ENCODE measurements at places on chromosomes 12 and 14.

- DNase-seq, result no peak
Measured at GRCh38 chr12:98387444-98387843, 127.9 kb upstream of the TMPO start.

- DNase-seq, result no peak
Measured at GRCh38 chr14:89371585-89372511, 45.2 kb downstream of the FOXN3 start.

- DNase-seq, result no peak
Measured at GRCh38 chr14:77616133-77616453, 344 bp downstream of the SPTLC2 start.

- no peak for DNase-seq
Measured at GRCh38 chr12:52195065-52195730, 3.4 kb upstream of the KRT80 start.

GRCh38 chr14:95407354-95407753 lies 87.6 kb upstream of the CLMN start:
- no peak for DNase-seq

GRCh38 chr14:102779084-102779462 lies 1.8 kb downstream of the TRAF3 start:
- DNase-seq, result no peak

DNA sequence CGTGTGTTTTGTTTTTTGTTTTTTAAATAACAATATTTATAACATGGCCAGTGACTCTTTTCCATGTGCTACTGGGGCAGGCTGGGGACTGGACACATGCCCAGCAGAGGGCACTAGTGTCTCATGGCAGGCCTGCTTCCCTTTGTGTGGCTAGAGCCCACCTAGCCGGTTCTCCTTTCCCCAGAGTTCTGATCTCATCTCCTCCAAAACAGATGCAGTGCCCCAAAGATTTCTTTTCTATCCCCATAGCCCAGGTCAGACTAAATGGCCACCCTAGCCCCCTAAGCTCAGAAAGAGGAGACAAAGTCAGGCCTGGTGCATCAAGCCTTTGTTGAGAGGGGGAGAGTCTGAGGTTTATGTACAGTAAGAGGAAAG lies 21.2 kb downstream of the PRPF40B start:
- DNase-seq, result peak; percentile 34

DNA sequence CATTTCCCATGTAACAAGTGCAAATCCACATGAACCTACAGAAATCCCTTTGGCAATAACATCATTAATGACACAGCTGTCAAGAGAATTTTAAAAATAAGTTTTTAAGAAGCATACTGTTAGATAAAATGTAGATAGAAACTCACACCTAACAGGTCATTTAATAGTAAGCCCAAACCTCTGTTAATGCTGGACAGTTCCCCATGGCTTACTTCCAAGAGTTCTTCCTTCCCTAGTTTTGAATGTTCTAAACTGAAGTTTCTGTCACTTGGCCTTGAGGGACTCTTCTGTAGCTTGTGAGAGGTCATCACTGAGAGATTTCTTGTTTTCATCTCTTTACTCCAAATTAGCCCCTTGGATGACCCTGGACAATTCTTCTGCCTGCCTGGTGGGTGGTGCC lies 22.7 kb downstream of the OTX2 start:
- DNase-seq, result no peak

- no peak for DNase-seq
Measured at GRCh38 chr14:103578401-103579075, 15.8 kb downstream of the COA8 start.

DNA sequence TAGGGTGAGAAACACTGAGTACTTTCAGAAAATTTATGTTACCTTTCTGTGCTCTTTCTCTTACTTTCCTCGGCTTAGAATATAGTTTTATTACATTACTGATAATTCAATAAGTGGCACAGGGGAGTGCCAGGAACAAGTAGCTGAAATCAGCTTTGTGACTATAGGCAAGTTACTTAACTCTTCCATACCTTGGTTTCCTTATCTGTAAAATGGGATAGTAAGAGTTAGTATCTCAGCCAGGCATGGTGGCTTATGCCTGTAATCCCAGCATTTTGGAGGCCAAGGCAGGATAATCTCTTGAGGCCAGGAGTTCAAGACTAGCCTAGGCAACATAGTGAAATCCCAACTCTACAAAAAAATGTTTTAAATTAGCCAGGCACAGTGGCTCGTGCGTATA lies 15.4 kb downstream of the BBOF1 start:
- no peak for DNase-seq

DNA sequence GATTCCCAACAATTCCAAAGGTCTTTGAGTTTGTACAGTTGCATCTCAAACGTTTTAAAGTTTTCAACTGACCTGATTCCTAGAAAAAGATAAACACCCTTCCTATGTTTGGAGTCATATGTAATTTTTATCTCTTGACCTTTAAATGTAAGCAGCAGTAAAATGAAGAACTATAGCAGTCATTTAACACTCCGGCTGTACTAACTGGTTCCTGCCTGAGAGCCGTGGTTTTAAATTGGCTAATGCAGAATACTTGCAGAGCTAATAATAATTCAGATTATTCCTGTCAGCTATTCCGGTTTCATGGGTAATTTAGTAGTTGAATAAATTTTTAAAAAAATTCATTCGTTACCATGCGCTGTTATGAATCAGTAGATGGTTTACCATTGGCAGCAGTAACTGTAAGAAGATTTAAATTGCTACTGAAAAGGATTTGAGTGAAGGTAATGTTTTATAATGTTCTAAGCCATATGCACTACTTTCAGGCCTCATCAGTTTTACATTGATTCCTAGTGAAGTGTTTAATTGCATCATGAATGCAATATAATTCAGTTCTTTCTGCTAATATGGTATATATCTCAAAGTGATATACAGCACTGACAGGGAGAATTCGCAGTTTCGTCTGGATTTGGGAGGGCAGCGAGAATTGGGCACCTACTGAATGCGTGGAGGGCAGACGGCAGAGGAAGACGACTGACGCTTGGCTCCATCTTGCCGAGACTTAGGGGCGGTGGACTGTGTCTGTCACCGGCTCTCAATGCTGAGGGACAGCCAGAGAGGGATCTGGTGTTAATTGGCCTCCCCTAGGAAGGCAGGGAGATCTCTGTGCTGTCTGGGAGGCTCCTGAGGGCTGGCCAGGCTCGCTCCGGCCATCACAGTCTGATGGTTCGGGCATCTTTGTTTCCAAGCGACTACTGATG lies 217.7 kb downstream of the PHETA1 start:
- DNase-seq, result no peak

DNA sequence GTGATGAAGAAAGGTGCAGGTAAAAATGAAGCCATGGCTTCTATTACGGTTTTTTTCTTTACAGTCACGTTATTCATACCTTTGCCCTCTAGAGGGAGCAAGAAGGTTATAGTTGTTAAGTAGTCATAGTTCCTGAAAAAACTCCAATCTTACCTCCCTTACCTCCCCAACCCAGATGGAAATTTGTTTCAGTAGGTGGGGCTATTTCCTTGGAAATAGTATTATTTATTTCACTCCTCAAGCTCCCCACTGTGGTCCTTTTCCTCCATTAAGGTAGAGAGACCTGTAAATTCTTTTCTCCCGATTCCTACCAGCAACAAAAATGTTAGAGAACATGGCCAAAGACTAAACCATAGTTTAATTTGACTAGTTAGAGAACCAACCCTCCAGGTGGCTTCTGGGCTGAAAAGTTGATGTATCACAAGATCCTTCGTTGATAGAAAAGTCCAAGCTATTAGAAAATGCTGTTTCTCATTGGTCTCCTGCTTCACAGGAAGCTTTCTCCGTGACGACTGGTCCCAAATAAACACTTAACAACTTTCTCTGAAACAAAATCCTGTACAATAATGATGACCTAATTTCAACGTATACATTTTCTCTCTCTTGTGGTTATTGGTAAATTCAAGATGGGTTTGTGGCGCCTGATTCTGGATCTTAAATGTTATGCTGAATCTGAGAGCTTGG lies 43.5 kb downstream of the TMX1 start:
- DNase-seq, result peak; percentile 26

GRCh38 chr12:110698171-110698902 lies 9.4 kb upstream of the HVCN1 start:
- peak; percentile 89 for DNase-seq

GRCh38 chr12:32504591-32504990 lies 105.2 kb downstream of the FGD4 start:
- no peak for DNase-seq
